Fibroblast of upper back skin (primary cell): ENCODE measurements at places on chromosomes 5 and 9.

DNA sequence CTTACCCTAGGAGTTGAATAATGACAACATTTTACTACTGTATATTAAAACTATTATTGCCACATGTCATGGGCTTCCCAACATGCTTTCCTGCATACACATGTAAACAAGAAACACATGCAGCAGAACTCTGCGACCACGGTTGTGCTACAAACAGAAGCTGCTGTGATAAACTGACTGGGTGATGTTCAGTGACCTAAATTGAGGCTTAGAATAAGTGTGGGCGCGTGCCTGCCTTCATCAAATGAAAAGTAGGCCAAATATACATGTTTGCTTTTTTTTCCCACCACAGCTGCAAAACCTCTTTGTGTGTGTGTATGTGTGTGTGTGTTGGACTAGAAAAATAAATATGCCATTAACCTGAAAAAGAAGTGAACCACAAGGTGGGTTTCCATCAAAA lies 1202.1 kb downstream of the PTPRD start:
- no peak for DNase-seq

GRCh38 chr9:136292026-136292538 lies 11.8 kb downstream of the CCDC187 start:
- no peak for DNase-seq

- DNase-seq: no peak
Observed at GRCh38 chr9:91258451-91258850, 103.3 kb downstream of the AUH start.

GRCh38 chr5:150758531-150759333 lies at the start of gene DCTN4:
Gene DCTN4, minus strand, starts transcription at chr5:150759017. Its CDS starts 24 bp downstream, at chr5:150758993.
- DNase-seq: peak; percentile 99

GRCh38 chr9:18595597-18595996 lies 121.6 kb downstream of the ADAMTSL1 start:
- no peak for DNase-seq

GRCh38 chr9:846852-847251 lies 5.4 kb downstream of the DMRT1 start:
- DNase-seq: no peak

DNA sequence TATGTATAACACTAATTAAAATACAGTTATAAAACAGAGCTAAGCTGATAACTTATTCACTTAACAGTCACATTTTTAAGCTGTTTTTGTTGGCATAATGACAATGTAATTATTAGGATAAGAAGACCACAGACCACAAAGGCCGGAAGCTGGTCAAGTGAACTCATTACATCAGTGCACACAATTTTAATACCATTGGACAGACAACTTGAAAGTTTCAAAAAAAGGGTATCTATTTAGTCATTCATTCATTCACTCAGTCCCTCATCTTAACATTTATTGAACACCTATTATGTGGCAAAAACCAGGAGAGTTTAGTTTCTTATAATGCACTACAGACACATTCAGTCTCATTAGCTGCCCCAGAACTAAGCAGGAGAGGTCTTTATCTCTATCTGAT lies 11.6 kb downstream of the ERP44 start:
- DNase-seq: peak; percentile 34

DNA sequence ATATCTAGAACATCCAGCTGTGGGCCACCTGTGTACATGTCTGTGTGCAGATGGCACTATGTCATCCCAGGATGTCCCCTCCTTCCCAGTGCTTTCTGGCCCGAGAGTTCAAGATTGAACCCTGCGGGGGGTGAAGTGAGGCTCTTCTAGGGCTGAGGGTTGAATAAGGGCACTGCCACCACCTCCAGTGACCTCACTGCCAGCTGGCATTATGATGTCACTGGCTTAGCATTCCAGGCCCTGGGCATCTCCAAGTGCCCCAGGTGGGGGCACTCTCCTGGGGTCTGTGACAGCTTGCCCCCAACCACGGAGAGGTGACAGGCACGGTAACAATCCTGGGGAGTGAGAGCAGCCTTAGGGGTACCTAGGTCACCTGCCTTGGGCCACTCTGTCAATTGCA lies 27.1 kb downstream of the CXXC5 start:
- DNase-seq: no peak

GRCh38 chr5:176192094-176192721 lies 46.0 kb upstream of the SIMC1 start:
- no peak for DNase-seq
